Stimulated activated CD4-positive, alpha-beta T cell treated with anti-CD3 and anti-CD28 coated beads, Interleukin-2, amount 100 ng/mL, for 24 hours (primary cell): ENCODE measurements at places on chromosomes 6 and 20.

DNA sequence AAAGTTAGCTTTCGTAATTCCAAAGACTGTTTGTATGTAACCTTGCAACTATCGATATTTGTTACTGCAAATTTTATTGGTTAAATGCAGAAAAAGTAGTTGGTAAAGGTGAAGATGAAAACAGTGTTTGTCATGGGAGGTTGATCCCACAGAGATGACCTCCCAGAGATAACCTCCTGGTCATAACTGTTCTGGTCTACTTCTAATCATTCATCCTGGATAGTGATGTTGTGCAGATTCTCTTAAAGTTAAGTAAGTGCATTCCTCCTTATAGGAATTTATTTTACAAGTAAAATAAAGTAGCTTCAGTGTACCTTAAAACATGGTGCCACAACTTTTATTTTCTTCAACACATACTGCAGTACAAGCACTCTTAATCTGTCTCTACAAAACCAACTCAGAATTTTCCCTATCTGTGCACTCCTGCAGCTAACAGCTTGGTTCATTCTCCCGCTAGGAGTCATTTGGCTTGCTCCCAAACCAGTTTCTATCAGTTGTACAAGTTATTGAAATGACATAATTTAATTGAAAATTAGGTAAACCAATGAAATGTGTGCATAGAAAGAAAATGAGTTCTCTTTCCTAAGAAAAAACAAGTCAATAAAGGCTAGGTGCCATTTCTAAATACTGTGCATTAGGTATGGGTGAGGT is 19.2 kb downstream of the METTL24 start:
- no peak for DNase-seq

DNA sequence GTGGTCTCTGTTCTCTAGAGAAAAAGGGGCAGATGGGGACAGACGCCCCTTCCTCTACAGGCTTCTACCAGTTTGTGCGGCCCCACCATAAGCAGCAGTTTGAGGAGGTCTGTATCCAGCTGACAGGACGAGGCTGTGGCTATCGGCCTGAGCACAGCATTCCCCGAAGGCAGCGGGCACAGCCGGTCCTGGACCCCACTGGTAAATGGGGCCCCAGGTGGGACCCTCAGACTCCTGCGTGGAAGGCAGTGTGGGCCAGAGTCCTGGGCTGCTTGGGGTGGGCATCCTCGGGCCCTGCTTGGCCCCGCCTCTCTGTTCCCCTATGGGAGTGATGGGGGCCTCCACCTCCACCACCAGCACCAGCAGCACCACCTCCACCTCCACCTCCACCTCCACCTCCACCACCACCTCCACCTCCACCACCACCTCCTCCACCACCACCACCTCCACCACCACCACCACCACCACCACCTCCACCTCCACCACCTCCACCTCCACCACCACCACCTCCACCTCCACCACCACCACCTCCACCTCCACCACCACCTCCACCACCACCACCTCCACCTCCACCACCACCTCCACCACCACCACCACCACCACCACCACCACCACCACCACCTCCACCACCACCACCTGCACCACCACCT is 3.2 kb upstream of the TNFRSF6B start:
- no peak for DNase-seq

GRCh38 chr6:165628955-165629354 is 34.1 kb downstream of the PDE10A start:
- DNase-seq, result no peak

GRCh38 chr6:27096834-27097511 is 150.5 kb upstream of the PRSS16 start:
- DNase-seq, result peak; percentile 52

GRCh38 chr20:62516338-62516737 is 40.5 kb upstream of the GATA5 start:
- no peak for DNase-seq

DNA sequence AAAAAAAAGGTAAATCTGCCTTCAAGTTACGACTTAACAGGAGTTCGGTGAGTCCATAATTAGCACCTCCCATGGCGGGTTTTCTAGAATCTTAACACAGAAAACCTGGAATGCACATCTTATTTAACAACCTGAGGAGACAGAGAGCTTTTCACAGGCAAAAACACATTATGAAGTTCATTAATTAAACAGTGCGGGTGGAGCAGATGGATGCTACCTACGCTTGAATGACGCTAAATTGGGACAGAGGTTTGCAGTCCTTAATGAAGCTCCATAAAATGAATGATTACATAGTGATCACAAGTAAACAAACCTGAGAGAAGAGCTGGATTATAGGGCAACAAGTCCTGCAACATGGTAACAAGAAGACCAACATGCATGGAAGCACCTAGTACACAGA is 81.0 kb downstream of the INSM1 start:
- no peak for DNase-seq

GRCh38 chr20:20063941-20064702 is 11.8 kb downstream of the CFAP61 start:
- DNase-seq, result no peak

GRCh38 chr6:55778705-55779104 is 96.7 kb downstream of the BMP5 start:
- DNase-seq, result no peak

DNA sequence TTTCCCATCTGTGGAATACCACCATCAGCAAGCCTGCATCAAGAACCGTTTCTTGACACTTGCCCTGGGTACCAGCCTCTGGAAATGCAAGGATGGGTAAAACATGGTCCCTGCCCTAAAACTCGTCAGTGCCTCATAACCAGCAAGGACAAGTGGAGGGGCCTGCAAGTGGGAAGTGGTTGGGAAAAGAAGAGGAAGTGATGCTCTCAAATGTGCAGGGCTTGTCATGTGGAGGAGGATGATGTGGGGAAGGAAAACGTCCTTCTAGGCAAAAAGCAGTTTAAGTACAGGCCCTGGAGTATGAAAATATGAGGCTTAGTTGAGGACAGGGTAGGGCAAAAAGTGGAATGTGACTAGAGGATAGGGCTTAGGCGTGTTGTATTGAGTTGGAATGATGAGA is 19.0 kb downstream of the RREB1 start:
- no peak for DNase-seq

- no peak for DNase-seq
Observed at GRCh38 chr20:50913690-50914375, 17.4 kb downstream of the ADNP start.

DNA sequence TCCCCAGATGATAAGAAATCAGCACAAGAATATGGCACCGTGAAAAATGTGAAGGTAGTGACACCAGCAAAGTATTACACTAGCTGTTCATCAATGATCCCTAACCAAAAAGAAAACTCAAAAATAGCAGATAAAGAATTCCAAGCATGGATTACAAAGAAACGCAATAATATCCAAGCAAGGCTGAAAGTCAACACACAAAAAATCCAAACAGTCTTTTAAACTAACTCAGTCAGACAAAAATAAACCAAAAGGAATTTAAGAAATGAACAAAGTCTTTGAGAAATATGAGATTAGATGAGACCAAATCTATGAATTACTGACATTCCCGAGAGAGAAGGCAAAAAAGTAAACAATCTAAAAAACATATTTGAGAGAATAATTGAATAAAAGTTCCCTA is 976.1 kb upstream of the MAP3K7 start:
- no peak for DNase-seq

DNA sequence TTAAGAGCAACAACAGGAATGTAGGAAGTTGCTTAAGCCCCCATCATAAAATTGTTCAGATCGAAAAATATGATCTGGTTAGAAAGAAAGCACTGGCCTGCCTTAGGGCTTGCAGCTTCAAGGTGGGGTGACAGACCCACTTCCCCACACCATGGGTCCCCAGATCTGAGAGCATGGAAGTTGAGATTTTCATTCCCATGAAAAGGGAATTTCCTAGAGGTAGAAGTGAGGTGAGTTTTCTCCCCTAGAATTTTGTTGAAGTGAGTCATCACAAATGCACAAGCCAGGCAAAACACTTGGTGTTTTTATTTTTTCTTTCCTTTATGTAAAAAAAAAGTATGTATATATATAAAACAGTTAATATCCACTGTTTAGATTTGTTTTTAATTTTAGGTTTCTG is 213.6 kb upstream of the SUPT3H start:
- no peak for DNase-seq

DNA sequence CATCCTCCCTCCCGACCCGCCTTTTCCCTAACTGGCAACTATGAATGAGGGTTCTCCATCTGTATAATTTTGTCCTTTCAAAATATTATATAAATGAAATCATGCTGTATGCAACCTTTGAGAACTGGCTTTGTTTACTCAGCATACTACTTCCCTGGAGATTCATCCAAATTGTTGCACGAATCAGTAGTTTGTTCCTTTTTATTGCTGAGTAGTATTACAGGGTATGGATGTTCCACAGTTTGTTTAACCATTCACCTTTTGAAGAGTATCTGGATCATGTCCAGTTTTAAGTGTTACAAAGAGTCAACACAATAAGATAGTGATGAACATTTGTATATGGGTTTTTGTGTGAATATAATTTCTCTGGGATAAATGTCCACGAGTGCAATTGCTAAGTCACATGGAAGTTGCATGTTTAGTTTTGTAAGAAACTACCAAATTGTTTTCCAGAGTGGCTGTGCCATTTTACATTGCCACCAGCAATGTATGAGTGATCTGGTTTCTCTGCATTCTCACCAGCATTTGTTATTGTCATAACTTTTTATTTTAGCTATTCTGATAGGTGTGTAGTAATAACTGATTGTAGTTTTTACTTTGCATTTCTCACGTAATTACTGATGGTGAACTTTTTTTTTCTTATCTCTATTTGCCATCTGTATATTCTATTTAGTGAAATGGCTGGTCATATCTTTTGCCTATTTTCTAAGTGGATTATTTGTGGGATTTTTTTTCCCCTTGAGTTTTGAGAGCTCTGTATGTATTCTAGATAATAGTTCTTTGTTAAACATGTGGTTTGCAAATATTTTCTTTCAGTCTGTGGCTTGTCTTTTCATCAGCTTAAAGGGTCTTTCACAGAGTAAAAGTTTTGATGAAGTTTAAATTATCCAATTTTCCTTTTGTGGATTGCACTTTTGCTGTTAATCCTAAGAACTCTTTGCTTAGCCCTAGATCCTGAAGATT is 14.4 kb upstream of the RNF24 start:
- DNase-seq, result no peak

DNA sequence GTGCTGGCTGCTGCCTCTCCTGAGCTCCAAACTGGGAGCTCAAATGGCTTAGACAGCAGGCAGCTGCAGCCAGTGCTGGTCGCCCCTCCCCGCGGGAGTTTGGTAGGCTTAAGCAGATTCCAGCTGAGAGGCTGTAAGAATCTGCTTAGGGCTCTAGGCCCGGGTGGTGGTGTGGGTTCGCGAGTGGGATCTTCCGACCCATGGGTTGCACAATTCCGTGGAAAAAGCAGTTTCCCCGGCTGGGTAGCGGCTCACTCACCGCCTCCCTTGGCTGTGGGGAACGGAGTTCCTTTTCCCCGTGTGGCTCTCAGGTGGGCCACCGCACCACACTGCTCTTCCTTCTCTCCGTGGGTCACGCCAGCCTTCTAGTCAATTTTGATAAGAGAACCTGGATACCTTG is 232.5 kb downstream of the PKHD1 start:
- DNase-seq, result no peak

- DNase-seq, result peak; percentile 60
Observed at GRCh38 chr6:16414205-16414604, 175.8 kb downstream of the GMPR start.

GRCh38 chr6:135318738-135319469 is 137.8 kb downstream of the MYB start:
- DNase-seq, result no peak

DNA sequence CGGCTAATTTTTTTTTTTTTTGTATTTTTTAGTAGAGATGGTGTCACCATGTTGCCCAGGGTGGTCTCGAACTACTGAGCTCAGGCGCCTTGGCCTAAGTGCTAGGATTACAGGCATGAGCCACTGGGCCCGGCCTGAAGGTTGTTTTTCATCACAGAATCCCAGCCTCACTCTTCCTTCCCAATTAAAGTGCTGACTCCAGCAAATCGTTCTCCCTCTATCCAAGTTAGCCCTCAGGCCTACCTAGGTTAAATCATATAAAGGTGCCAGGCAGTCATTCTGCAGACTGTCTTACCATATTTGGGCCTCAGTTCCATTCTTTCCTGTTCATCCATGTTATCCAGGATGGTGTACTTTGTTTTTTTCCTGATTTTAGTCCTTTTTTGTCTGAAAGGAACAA is 56.4 kb downstream of the ALDH5A1 start:
- no peak for DNase-seq

DNA sequence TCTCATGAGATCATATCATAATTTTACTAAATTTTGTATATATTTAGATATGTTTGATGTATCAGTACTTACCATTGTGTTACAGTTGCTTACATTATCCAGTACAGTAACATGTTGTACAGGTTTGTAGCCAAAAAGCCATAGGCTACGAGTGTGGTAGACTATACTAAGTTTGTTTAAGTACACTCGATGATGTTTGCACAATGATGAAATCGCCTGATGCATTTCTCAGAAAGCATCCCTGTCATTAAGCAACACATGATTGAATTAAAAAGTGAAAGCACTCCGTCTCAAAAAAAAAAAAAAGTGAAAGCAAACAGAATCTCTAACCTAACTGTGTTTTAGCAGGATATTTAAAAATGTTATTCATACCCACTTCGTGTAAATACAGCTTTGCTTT is 104.9 kb upstream of the TFAP2D start:
- no peak for DNase-seq

- no peak for DNase-seq
Observed at GRCh38 chr6:84709121-84709520, 55.3 kb downstream of the TBX18 start.

- DNase-seq, result no peak
Observed at GRCh38 chr6:112911959-112912358, 564.8 kb downstream of the RFPL4B start.

- DNase-seq, result no peak
Observed at GRCh38 chr20:57877131-57877824, 167.5 kb upstream of the PMEPA1 start.

DNA sequence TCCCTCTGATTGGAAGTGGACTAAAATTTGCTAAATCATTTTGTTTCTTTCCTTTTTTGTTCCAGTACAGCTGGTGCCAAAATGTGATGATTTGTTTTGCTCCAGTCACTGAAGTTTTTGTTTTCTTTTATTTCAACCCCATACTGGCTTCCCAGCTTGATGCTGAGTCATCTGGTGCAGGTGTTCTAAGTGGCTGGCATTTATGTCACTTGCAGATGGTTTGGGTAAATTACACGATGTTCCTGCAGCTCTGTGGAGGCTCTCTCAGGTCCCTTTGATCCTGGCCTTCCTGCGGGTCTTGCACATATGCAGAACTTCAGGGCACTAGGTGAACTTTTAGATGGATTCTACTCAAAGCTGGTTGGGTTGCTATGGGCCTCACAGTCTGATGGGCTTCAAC is 577.7 kb downstream of the HAO1 start:
- DNase-seq, result no peak

DNA sequence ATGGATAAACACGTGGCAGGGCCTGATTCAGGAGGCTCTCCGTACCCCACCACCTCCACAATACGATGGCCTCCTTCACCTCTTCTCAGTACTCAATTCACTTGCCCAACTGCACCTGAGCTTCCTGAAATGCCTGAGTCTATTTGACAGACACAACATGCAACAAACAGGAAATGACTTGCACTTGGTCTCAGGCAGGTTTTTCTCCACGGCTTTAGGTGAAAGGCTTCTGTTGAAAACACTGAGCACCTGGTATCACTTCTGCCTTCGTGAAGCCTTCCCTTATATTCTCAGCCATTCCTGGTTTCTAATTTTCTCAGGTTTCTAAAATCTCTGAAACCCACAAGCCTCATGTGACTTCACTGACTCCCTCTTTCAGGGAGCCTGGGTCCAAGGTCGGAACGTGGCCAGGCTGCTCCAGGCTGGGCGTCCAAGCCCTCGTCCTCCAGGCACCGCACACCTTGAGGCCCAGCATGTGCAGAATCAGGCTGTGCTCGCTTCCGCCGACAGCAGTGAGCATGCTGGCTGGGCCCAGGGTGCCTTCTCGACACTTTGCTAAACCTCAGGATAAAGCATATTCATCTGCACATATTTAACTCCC is 34.7 kb downstream of the TAF4 start:
- DNase-seq, result no peak
